Activated naive CD4-positive, alpha-beta T cell (primary cell): ENCODE measurements at places on chromosomes 2 and 18.

DNA sequence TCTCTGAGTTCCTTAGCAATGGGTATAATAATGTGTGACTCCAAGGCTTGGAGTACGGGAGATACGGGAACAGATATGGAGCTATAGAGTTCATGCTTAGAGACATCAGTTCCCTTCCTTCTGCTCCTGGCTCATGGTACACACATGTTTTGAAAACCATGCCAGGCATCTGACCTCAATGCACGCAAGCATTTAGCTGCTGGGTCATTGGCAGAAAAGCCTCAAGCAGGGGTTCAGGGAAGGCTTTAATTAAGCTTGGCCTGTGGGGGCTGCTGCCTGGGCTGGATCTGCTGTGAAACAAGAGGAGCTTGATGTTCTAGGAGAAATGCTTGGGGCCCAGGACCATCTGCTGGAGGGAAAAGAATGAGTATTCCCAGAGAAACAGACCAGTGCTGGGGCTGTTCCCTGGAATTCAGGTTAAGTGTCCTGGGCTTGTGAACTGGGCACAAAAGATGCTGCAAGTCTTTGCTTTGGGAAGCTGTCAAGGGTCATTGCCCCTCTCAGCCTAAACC lies 3.2 kb downstream of the ALLC start:
- no peak for DNase-seq

GRCh38 chr2:217297096-217297495 lies 437.2 kb upstream of the TNP1 start:
- DNase-seq = no peak

- DNase-seq = no peak
Measured at GRCh38 chr2:241629762-241630435, 7.1 kb downstream of the THAP4 start.

DNA sequence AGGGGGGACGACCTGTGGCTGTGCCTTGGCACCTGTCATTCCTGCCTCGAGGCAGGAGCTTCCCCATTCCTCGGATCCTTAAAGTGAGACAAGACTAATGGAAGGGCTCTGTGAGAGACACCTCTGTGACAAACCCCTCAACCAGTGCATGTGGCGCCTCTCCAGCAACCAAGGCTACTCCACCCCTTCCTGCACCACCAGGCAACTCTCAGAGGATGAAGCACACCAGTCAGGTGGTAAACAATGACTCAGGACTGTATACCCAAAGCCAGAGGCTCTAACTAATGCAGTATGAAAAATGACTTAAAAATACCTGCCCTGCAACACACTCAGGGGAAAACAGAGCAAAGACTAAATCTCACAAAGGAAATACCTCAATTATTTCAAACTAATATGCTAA lies 136.9 kb downstream of the UXS1 start:
- DNase-seq = no peak

GRCh38 chr18:79944126-79944731 lies 7.2 kb downstream of the SLC66A2 start:
- DNase-seq = no peak
